Renal cortex interstitium (tissue), 15 donors: ENCODE measurements at places on chromosomes 1 and 21. TPM values are rescaled to one million over a fixed set of nuclear protein-coding genes. Genes with fewer than 3 reads are reported as not detected.

DNA sequence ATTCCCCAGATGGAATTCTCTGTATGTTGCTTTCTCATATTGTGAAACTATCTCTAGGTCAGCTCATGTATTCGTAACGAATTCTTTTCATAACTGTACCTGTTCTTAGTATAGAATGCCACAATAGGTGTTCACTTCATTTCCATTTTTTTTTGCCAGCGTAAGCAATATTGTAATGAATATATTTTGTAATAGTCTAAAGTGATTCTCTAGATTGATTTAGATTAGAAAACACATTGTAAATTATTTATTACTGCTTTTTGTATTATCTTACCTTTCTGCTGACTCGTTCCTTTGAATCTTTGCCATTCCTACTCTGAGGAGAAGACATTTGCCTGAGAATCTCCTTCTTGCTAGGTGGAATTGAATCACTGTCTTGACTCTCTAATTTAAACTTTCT lies 14.8 kb downstream of the PDC start:
- no peak for DNase-seq

DNA sequence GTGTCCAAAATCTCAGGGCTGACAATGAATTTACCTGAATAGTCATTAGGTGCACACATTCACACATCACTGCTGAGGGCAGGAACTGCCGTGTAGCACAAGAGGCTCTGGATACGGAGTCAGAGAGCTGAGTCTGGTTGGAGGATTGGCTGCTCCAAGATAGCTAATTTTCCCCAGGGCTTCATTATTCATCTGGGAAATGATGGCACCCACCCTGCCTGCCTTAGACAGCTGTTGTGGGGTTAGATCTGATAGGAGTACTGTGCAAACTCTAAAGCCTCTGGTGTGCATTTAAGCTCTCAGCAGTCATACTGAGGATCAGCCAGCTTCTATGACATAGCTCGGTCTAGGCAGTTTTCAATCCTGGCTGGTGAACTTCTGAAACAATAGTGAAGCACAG lies 67.0 kb downstream of the LMX1A start:
- DNase-seq, result no peak

DNA sequence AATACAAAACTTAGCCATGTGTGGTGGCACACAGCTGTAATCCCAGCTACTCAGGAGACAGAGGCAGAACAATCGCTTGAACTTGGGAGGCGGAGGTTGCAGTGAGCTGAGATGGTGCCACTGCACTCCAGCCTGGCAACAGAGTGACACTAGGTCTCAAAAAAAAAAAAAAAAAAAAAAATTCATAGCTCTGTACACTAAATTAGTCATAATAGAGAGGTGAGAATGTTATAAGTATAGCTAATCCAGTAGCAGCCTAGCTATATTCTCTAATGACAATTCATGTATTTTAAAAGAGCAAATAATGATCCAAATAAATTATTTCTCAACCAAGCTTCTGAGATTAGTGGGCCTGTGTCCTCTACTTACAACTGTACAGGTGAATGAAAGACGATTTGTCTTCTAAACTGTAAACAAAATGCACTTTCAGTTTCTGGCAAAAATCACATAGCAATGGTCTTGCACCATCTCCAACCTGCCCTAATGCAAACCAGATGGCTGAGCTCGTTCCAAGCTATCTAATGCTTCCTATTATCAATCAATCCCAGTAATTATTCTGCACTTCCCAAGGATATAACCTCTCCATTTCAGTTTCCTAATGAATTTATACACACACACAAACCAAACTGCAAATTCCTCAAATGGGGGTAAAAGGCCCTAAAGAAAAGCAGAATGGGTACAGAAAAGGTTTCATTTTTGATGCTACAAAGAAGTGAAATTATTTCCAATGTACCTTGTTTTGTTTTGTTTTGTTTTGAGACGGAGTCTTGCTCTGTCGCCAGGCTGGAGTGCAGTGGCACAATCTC lies 56.5 kb downstream of the GATAD2B start:
- DNase-seq, result no peak

- DNase-seq, result no peak
Observed at GRCh38 chr1:45033356-45033755, 21.3 kb downstream of the UROD start.

- DNase-seq, result no peak
Observed at GRCh38 chr1:183002797-183003196, 20.4 kb upstream of the LAMC1 start.

DNA sequence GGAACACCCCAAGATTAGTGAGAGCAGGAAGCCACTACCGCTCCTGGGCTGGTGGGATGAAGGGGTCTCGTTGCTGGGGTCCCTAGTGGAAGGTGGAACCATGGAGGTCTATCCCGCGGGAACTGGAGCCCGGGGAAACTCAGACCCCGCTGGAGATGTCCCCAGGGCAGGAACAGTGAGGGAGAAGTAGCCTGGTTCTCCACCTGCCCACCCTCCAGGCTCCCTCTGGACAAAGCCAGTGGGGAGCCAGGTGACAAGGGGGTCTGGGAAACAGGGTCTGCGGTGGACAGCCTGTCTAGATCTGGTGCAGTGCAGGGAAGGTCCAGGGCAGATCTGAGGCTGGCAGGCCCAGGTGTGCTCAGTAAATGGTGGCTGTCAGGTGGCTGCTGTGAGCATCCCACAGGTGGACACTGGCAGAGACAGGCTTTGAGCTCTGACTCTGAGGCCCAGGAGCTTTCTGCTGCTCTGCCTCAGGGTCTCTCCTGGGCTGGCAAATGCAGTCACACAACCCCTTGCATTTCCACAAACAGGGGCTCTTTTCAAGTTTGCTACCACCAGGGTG lies 88.0 kb upstream of the TLR5 start:
- no peak for DNase-seq

GRCh38 chr1:31618916-31619846 lies 1.7 kb downstream of the HCRTR1 start:
- no peak for DNase-seq

GRCh38 chr1:194848846-194849245 lies 1662.4 kb upstream of the B3GALT2 start:
- no peak for DNase-seq

DNA sequence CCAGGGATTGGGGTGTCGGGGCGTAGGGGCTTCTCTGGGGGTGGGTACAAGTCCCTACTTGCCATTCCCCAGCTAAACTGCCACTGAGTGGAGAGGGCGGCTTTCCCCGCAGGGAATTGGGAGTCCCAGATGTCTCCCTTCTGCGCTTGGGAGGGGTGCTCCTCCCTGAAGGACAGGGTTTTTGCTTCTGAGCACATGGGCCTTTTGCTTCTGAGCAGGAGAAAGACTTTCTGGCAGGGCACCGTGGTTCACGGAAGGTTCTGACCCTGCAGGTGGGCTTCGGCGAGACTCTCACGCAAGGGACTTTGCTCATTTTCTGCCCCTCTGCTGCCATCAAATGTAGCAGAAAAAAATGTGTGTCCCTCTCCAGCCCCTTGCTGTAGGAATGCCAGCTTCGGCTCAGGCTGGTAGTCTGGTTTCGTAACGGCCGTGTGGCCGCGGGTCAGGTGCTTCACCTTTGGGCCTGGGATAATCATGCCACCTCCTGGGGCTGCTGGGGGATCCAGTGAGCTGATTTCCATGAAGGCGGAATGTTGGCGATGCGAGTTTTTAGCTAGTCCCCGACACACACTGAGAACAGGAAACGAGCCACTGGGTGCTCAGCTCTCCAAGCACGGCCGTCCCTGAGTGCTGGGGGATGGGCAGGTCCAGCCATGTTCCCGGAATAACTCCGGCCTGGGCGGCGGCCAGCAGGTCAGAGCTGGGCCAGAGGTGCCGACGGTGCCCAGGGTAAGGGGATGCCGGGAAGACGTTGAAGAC lies 364.0 kb downstream of the CAMTA1 start:
- DNase-seq, result no peak

DNA sequence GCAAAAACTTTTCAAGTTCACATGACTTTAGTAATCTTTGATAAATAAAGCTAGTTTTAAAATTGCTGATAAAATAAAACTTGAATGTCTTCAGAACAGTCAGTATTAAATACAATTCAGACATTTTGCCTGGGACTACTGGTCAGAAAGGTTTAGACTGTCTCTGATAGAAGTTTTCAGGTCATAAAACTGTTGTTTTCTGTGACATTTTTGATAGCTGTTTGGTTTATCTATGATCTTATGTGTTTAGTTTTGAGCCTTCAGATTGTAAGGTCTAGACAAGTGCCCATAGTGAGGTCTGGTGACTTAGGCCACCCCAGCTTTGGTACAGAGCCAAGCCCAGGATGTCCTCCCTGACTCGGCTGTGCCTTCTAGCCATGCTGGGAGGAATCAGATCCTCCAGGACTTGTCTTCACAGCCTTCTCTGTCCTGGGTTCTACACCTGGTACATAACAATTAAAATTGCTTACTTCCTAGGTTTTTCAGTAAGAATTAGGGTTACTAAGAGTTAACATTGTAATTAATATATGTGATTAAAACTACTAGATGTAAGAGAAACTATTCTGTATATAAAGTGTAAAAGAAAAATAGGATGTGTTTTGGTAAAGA lies 15.1 kb upstream of the DNAH14 start:
- DNase-seq, result no peak

ETNK2 gene
- polyA plus RNA-seq, result 28.2 TPM

TRAF3IP3 gene
- polyA plus RNA-seq, result 1.3 TPM

MRPS14 gene
- polyA plus RNA-seq, result 44.8 TPM

KNCN gene
- polyA plus RNA-seq, result not detected

LDLRAD1 gene
- polyA plus RNA-seq, result not detected

S100A2 gene
- polyA plus RNA-seq, result 9.8 TPM

MYOM3 gene
- 29.9 TPM for polyA plus RNA-seq
